ENCODE measurements at places on chromosomes 2 and 18.

DNA sequence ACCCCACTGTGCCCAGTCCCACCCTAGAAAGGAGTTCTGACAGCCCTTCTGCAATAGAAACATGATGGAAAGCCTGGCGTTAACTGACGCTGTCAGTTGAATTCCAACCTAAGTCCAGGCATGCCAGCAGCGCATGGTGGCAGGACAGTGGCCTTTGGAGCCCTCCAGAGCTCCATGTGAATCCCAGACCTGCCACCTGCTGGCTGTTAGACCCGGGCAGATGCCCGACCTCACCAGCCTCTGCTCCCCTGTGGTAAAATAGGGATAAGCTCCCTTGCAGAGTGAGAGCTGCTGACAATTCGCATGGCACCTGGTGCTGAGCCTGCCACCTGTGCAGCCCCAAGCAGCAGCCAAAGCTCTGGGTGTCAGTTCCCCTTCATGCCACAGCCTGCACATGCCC is 138.6 kb downstream of the LOXHD1 start:
- DNase-seq, result no peak

GRCh38 chr2:98554116-98554861 is 54.0 kb downstream of the COA5 start:
- no peak for DNase-seq

- DNase-seq, result no peak
Observed at GRCh38 chr2:96103187-96103601, 13.2 kb downstream of the ADRA2B start.

DNA sequence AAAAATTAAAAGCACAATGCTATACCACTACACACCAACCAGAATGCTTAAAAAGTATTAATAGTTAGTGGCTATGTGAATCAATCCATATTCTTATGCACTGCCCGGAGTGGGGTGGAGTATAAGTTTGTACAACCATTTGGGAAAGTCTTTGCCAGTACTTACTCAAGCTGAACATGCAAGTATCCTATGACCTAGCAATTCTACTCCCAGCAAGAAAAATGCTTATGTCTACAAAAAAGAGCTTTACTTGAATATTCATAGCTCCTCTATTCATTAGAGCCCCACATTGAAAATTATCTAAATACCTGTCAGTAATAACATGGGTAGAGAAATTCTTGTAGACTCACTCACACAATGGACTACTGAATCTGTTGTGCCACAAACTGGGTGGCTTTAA is 21.4 kb upstream of the CNOT11 start:
- DNase-seq, result no peak

GRCh38 chr2:65724336-65724735 is 291.9 kb upstream of the SPRED2 start:
- no peak for DNase-seq

DNA sequence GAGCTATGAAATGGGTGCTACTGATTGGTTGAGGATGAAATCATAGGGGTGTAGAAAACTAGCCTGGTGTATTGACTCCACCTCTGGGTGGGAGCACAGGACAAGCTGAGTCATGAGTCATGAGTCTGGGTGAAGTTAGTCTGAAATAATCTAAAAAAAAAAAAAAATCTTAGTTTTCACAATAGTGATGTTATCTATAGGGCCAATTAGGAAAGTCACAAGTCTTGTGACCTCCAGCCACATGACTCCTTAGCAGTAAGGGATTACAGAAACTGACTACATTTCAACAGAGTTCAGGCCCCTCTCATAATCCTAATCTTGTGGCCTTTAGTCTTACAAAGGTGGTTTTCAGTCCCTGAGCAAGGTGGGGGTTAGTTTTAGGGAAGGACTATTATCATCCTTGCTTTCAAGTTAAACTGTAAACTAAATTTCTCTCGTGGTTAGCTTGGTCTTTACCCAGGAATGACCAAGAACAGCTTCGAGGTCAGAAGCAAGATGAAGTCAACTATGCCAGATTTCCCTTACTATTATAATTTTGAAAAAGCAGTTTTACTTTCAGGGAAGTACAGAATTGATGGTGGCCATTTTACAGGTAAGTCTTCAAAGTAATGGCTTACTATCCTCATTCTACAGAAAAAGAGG is 338.0 kb upstream of the GYPC start:
- DNase-seq, result no peak

GRCh38 chr2:235421618-235422017 is 72.2 kb upstream of the AGAP1 start:
- no peak for DNase-seq

- no peak for DNase-seq
Observed at GRCh38 chr2:96695602-96696001, 44.3 kb downstream of the LMAN2L start.

GRCh38 chr18:40897884-40898283 is 1057.2 kb upstream of the PIK3C3 start:
- no peak for DNase-seq

DNA sequence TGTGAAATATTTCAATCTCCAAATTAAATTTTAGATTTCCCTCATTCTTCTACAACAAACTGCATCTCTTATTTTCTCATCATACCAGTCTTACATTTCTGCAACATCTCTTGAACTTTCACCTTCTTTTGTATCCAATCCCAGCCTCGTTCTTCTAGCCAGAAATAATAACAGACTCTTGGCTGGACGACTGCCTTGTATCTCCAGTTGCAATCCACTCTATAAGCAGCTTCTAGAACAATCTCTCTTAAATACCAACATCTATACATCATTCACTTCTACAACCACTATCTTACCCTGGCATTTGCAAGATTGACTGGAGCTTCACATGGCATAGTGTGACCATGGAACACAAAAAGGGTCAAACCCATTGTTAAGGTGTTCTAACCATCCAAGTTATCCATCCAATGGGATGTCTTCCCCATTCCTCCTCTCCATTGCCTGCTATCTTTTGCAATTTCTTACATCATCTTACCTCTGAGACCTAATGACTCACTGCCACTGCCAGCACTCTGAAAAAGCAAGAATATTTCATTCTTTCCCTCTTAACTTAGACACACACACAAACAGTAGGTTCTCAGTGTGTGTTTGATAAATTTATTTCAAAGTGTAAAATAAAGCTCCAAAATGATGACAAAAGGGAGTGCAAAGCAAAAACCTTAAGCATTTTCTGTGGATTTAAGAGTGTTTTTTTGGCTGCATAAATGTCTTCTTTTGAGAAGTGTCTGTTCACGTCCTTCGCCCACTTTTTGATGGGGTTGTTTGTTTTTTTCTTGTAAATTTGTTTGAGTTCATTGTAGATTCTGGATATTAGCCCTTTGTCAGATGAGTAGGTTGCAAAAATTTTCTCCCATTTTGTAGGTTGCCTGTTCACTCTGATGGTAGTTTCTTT is 145.6 kb downstream of the METTL4 start:
- no peak for DNase-seq

GRCh38 chr2:85326406-85327159 is 1.2 kb downstream of the TGOLN2 start:
- DNase-seq, result no peak

GRCh38 chr2:46915281-46915810 is at the start of gene MCFD2:
MCFD2 (minus strand) TSS chr2:46915806; CDS start chr2:46909171, 6,635 bp downstream.
- DNase-seq, result no peak

- DNase-seq, result no peak
Observed at GRCh38 chr2:9941196-9941995, 10.1 kb upstream of the GRHL1 start.

DNA sequence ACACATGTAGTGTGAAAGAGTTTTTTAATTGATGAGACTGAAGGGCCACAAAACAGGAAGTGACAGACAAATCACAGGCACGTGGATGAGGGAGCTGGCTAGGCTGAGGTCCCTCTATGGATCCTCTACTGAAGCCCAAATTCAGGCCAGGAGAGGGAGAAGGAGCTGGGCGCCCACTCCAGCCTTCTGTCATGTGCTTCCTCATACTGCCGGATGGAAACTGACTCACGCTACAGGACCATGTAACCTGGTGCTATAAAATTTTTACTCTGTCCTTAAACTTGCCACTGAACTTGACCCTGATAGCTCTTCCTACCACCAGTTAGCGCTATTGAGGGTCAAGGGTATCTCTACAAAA is 31.3 kb downstream of the PSTPIP2 start:
- DNase-seq, result no peak

DNA sequence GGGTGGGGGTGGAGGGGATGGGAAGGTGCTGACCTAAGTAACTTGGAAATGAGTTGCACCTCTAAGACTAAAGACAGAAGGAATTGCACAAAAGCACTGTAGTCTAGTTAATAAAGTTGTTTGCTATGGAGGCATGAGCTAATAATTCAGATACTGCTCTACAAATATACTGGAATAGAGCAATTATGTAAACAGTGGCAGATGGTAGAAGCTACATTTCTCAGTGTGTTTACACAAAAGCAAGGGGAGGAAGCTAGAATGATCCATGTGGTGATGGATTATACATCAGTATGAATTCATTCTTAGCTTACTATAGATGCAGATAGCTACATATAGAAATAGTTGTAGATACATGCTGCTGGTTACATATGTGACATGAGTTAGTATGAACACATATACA is 27.6 kb upstream of the UBE2F start:
- no peak for DNase-seq

DNA sequence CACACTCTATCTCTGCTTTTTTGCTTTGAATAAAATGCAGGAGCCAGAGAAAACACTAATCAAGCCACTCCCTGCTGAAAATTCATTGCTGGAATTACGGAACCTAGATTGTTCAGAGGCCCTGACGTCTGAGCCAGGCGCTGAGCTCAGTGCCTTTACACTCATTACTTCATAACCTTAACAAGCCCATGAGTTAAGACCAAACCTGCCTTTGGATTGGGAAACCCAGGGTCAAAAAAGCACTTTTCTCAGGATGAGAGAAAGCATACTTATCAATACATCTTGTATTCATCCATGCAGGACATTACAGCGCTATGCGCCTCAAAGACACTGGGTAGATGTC is 762 bp downstream of the INO80C start:
- DNase-seq, result no peak

DNA sequence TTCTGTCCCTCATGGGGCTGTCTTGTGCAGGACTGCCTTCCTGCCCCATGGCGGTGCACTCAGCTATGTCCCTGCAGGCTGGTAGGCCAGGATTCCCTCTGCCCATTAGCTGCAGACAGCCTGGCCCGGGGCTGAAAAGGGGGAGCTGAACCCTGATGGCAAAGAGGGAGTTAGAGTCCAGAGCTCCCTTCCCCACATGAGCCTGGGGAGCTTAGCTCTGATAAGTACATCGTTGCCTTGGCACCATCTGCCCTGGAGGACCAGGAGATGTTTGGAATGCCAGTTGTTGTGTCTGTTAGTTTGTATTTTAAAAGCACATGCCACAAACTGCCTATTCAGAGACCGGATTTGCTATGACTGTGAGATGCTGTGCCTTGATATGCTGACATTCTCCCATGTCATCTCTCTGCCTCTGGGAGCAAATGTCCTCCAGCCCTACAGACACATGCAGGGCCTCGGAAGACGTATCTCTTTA is 65.1 kb upstream of the AFF3 start:
- DNase-seq, result no peak

DNA sequence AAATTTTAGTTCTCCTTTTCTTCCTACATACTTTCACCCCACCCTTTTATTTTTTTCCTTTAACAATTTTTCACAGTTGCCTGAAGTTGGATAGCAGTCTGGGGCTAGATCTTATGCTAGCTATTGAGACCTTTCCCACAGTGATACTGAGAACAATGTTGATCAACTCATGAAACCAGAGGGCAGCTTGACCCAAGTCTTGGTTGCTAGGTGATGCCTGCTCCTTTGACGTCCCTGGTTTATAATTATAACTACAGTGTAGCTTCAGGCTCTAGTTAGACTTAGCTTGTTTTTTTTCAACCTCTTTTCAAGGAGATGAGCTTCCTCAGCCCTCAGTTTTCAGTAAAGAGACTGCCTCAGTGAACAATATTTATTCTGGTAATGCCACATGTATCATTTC is 648.5 kb downstream of the IRS1 start:
- no peak for DNase-seq

- DNase-seq, result no peak
Observed at GRCh38 chr2:128686497-128686859, 367.8 kb upstream of the HS6ST1 start.

- DNase-seq, result no peak
Observed at GRCh38 chr2:48072583-48072982, 166.3 kb upstream of the FBXO11 start.

DNA sequence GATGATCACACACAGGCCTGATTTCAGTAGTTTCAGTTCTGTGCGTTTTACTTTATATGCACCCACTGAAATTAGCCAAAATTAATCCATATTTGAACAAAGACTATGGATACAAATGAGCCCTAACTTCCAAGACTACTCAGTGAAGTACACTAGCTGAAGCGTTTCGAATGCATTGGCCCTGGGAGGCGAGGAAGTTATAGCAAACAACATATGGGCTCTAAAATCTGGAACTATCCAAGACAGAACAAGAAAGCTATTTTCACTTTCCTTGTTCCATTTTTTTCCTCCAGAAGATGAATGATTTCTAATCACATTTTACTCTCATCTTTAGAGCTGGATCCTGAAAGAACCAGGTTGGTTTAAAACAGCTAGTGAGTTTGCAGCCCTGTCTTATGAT is 399.4 kb upstream of the HNRNPA3 start:
- DNase-seq, result no peak

GRCh38 chr18:35118641-35119040 is 77.4 kb downstream of the MAPRE2 start:
- no peak for DNase-seq

DNA sequence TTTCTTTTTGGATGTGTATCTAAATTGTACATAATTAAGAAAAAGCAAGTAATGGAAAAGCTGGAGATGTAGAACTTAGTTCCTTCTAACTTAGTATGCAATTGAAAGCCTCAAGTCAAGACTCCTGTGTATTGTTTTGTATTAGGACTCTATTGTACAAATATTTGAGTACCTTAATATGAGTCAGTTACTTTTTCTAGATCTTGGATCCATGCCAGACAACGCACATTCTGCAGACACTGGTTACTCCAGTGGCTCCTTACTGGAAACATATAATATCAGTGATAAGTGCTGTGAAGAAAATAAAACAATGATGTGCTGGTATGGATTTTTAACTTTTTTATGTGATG is 1.5 kb downstream of the SLC39A10 start:
- no peak for DNase-seq

DNA sequence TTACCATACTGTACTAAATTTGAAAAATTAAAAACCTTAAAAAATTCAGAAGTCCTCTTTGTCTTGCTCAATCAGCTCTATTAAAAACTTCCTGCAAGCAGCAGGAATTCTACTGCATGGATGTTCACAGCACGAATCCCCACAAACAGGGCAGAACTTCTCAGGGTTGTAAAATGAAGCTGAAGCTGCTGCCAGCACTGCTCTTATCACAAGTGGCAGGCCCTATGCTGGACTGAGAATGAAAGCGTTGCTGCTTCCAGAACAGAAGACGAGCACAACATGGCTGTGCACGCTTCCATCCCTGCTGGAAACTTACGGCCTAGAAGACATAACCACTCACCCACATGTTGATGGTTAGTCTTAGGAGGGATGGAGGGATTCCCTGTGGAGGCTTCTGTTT is 134.0 kb downstream of the RAB3GAP1 start:
- DNase-seq, result no peak

DNA sequence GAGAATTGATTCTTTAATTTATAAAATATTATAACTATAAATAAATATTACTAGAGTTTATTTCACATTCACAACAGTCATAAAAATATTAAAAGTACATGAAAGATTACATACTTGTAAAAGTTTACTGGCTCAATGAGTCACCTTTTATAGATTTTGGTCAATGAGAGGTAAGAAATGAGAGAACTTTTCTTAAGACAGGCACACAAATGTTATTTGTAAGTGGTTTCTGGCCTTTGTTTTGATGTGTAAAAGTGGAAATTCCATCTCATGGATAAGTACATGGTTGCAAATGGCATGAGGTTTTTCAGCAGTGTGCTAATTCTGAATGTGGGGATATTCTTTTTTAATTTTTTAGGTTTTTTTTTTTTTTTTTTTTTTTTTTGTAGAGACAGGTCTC is 63.8 kb downstream of the TTC27 start:
- no peak for DNase-seq
